ENCODE measurements at places on chromosomes 7 and 10. TPM values are rescaled to one million over a fixed set of nuclear protein-coding genes. Genes with fewer than 3 reads are reported as not detected.

Gene PNLIPRP1
- polyA plus RNA-seq, result not detected

Gene TMEM229A
- 0.31 TPM for polyA plus RNA-seq

Gene PAX4
- 0.11 TPM for polyA plus RNA-seq

DNA sequence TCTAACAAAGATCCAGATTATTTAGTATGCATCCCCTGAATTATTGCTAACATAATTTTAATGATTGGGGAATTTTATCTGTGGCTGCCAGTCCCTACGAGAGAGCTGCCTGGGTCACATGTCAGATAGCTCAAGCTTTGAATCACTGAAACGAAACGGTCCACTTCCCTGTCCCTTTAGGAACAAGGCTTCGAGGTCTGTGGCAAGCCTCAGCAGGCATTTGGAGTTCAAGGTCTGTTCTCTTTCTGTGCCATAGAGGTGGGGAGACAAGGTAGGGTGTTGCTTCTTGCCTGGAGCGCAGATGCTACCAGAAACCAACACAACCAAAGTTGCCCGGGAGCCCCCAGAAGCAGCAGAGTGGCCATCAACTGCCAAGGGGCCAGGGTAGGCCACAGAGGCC is 13.9 kb upstream of the SH2D4B start:
- DNase-seq, result no peak

- no peak for DNase-seq
Measured at GRCh38 chr10:74330646-74331045, 179.6 kb downstream of the ADK start.

DNA sequence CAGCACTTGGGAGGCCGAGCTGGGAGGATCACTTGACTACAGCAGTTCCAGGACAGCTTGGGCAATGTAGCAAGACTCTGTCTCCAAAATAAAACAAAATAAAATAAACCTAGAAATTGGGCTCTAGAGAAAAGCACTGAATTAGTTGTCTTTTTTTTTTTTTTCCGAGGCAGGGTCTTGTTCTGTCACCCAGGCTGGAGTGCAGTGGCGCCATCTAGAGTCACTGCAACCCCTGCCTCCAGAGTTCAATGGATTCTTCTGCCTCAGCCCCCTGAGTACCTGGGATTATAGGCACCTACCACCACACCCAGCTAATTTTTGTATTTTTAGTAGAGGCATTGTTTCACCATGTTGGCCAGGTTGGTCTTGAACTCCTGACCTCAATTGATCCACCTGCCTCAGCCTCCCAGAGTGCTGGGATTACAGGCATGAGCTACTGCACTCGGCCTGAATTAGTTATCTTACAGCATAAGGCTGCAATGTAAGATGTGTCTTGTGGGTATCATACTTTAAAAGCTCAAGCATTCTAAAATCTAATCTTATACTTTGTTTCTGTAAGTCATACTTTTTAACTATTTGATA is 12.8 kb downstream of the MEIG1 start:
- DNase-seq, result no peak

DNA sequence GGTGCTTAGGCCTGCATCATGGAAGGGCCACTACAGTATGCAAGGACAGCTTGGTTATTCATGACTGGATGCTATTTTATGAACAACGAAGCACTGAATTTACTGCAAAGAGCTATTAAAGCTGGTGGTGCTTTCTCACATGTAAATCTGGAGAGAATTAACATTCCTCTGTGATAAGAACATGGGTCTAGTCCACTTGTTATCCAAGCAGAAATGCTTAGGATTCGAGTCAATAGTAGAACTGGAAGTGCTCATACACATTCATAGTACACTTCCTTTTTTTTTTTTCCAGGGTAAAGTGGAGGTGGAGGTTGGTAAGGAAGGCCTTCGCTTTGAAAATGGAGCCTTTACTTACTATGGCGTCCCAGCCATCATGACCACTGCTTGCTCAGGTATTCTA is 35.0 kb downstream of the CNNM1 start:
- DNase-seq, result no peak

Gene ENTPD1
- 1.1 TPM for polyA plus RNA-seq

GRCh38 chr7:47100148-47100816 is 481.6 kb downstream of the TNS3 start:
- no peak for DNase-seq

GRCh38 chr10:92768104-92768503 is 78.3 kb downstream of the HHEX start:
- DNase-seq, result no peak
